ENCODE measurements at places on chromosomes 2 and 18.

DNA sequence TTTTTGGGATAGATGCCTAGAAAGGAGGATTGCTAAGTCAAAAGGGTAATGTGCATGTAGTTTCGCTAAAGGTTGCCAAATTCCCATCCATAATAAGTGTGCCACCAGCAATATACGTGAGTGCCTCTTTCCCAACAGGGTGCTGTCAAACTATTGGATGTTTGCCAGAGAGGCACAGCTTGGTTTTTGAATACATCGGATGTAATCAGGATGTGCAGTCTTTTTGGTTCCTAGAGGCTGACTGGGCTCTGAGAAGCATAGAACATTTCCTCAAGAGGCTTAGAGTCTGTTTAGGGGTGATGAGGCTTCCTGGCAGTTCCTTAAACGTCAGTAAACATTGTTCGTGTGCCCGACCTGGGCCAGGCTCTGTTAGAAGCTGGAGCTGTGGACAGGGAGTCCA is 28.0 kb downstream of the AGAP1 start:
- DNase-seq = no peak

DNA sequence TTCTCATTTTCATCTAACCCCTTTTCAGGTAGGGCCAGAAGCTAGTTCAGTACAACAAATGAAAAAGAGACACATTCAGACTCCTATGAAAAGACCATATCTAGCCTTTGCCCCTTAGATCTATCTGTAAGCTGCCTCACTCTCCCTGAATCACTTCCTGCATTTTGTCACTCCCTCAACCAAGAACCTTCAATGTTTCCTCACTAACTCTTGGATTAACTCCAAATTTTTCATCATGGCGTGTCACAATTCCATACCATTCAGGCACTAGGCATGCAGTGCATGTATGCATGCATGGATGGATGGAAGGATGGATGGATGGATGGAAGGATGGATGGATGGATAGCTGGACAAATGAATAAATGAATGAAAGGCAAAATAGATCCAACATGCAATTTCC is 356.9 kb downstream of the TNS1 start:
- DNase-seq = no peak

- DNase-seq = no peak
These were observed 120.4 kb downstream of the L3MBTL4 start for GRCh38 chr18:6294148-6294784.

DNA sequence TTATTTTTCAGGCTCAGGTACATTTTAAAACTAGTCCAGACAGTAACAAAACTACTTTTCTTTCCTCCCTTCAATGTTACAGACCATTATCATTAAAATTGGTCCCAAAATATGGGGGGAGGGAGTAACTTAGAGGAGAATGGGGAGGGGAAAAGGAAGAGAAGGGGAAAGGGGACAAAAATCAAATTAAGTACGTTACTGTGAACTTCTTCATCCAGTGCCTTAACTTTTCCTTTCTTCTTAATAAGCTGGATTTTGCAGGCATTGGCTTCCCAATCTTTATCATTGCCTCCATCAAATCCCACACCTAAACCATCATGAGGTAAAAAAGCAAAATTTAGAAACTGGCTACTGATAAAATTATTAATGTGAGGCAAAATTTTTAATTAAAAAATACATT is 17.2 kb downstream of the GFPT1 start:
- DNase-seq = no peak

DNA sequence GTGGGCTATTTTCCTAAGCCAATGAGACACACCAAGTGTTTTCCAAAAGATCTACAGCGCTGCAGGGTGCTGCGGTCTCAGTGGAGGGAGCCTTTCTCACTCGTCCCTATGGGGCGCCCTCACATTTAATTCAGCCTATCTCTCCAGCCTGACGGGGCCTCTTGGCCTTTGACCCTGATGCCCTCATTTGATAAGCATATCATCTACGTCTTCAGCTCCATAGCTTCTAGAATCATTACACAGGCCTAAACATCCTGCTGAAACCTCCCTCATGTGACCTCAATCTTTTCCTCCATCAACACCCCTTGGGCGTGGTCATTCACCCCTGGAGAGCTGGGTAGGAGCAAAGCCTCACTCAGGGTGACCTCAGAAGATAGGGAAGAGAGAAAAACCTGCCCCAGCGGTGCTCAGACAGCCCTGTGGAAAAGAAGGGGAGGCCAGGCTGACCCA is 57.4 kb downstream of the CYP26B1 start:
- no peak for DNase-seq

DNA sequence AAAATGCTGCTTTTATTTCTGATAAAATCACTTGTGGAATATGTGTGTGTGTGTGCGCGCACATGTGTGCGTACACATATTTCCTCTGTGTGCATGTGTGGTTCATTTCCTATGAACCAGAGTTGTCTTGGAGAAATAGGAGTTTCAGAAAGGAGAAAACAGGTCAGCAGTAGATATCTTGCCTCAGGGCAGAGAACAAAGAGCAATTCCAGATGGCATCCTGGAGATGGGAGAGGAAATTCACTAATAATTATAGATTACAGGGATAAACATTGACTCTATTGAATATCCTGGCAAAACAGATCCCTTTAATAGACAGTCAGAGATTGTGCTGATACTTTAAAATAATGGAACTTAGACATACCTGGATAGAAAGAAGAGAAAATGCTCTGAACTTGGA is 298.0 kb downstream of the TRIB2 start:
- DNase-seq = no peak

DNA sequence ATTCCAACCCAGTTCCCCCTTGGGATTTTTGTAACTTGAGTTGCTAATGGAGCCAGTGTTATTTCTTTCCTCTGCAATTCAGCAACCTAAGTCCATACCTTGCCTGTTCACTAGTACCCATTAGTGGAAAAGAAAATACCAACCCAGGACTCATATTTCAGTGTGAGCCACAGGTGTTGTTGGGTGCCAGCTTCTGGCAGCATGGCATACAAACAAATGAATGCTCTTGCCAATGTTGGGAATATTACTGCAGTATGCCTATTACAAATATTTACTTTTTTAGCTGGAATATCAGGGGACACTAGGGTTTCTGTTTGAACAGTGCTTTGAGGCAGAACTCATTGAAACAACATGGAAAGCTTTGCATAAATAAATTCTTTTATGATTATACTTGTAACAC is 130.2 kb downstream of the NCKAP5 start:
- DNase-seq = no peak

GRCh38 chr18:76463358-76463757 is 31.7 kb downstream of the ZNF516 start:
- no peak for DNase-seq

DNA sequence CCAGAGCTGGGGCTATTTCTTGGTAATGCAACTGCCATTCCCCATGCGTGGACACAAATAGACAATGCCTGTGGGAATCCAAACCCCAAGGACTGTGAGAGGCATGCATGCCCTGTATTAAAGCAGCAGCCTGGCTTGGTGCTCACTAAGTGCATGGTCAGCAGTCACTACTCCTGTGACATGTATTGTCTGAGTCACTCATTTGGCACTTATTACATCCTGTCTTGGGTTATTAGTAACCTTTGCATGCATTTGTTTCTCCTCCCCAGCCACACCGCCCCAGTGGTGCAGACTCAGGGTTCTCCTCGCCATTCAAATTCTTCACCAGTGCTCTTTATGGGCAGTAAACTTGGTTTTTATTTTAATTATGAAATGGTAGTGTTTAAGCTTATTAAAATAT is 30.2 kb downstream of the PRKCE start:
- no peak for DNase-seq

DNA sequence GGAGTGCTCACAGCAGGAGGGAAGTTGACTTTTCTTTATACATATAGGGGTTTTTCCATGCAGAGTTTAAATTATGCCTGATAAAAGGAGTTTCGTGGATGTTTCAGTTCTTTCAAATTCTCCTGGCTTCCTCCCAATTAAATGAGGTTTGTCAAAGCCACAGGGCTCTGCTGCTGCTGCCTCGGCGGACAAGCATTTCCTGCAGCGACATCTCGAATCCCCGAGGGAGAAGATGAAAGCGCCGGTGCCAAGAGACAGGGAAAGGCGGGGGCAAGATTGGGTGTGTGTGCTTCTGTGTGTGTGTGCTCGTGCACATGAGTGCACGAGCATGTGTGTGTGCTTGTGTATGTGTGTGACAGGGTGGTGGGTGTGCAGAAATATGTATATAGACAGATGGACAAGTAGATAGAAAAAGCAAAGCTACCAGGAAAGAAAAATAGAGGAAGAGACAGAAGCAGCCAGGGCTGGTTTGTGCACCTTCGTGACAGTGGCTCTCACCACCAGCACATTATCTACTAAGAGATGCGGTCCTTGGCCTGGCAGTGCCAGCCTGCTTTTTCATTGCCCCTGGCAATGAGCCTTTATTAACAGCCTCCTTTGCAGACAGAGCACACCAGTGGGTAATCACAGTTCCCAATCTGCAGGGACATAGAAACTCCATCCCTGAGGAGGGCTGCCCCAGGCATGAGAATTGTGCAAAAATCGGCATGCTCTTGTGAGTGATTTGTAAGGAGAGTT is 76.2 kb downstream of the CDK15 start:
- no peak for DNase-seq

DNA sequence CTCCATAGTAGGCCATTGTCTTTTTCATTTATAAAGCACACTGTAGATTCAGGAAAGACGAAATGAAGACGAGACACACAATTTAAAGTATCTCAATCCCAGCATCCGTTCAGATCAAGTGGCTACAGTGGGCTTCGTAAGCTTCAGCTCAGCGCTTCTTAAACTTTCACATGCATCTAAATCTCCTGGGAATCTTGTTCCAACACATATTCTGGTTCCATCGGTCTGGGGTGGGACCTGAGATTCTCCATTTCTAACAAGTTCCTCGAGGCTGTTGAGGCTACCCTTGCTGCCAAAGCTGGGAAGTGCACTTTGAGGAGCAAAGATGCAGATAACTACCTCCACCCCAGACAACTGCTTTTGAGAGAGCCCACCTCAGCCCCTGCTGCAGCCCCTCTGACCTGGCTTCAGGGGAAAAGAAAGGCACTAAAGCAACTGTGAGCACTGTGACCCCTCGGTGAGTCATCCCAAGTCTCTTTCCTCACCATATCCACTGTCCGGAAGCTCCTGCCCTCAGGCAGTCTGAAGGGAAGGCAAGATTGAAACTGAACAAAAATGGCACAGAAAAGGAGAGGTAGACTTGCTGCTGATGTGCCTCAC is 201.1 kb upstream of the FBXO11 start:
- DNase-seq = no peak

DNA sequence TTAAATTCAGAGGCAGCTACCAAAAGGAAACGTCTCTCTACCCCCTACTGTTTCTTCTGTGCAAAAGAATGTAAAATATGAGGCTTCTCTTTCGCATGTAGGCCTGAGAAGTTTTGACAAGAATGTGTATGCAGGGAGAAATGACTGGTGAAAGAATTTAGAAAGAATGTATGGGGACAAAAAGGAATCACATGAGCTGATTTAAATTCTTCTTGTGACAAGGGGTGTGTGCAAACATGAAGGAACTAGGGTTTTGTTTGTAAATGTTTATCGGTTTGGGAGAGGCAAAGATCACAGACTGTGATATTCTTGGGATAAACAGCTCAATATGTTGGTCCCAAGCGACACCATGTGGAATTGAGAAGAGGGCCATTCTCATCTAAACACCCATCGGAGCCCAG is 345.2 kb upstream of the VRK2 start:
- no peak for DNase-seq

GRCh38 chr2:170227507-170227947 is 49.6 kb downstream of the MYO3B start:
- no peak for DNase-seq

- DNase-seq = no peak
These were observed 7.6 kb downstream of the ATP6V1B1 start for GRCh38 chr2:70943205-70943871.

Measured in substantia nigra (tissue), 51 donors.